ENCODE measurements at places on chromosomes 2 and 18.
A peak's percentile ranks its signal among the peaks of the same experiment; 100 is the strongest.

- DNase-seq, result no peak
These were observed 13.1 kb downstream of the PASK start for GRCh38 chr2:241136191-241136590.

DNA sequence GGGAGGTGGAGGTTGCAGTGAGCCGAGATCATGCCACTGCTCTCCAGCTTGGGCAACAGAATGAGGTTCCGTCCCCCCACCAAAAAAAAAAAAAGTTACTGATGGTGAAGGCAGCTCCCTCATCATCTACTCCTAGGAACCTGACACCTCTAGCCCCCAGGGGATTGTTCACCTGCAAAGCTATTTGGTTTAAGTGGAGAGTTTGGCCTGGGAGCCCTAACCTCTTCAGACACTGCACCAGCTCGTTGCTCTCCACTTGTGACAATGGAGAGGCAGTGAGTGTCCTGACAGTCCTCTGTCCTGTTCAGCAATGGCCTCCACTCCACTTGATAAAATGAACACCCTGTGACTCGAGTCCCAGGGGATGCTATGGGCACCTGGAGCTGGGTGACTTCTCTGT lies 43.5 kb downstream of the ATP6V1C2 start:
- DNase-seq, result no peak

GRCh38 chr2:72937356-72937669 lies 20.0 kb downstream of the EMX1 start:
- no peak for DNase-seq

DNA sequence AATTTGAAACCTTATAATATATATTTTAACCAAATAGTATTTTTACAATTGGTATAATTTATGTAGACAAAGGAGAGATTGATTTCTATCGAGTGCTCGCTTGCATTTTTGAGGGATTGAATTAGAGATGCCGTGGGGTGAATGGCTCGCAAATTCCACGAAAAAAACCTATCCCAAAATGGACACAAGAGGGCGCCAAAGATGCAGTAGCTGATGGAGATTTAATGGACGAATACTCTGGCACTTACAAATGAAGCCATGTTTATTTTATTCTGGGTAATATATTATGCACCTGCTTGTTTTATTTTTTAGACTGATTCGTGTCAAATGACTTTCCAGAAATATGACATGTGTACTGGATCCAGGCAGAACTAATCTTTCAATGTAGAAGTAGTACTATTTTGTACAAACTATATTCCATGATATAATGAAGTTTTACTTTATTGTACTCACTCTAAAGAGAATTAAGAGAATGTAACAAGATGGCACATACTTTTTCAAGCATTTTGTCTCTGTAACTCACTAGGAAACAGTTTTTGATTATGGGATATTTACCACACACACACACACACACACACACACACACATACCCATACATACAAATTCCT lies 505.4 kb downstream of the PLCL1 start:
- peak; percentile 48 for DNase-seq

GRCh38 chr18:4807604-4808293 lies 352.6 kb upstream of the DLGAP1 start:
- DNase-seq, result no peak

GRCh38 chr2:180943275-180943674 lies 37.1 kb upstream of the UBE2E3 start:
- DNase-seq, result no peak

- no peak for DNase-seq
These were observed 96.2 kb downstream of the MEIS1 start for GRCh38 chr2:66531155-66531554.

DNA sequence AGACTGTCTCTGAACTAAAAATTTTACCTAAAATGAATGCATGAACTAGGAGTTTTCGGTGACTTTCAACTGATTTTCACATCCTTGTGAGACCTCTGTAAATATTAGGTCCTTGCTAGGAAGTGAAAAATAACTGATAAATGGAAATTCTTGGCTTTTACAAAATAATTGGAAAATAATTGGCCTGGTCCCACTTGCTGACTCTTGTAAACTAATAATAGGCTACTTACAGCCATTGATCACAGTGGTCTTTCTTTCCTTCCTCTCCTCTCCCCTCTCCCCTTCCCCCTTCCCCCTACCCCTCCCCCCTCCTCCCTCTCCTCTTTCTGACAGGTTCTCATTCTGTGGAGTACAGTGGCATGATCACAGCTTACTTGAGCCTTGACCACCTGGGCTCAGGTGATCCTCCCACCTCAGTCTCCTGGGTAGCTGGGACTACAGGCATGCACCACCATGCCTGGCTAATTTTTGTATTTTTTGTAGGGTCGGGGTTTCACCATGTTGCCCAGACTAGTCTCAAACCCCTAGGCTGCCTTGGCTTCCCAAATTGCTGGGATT lies 38.3 kb downstream of the UGP2 start:
- DNase-seq, result no peak

DNA sequence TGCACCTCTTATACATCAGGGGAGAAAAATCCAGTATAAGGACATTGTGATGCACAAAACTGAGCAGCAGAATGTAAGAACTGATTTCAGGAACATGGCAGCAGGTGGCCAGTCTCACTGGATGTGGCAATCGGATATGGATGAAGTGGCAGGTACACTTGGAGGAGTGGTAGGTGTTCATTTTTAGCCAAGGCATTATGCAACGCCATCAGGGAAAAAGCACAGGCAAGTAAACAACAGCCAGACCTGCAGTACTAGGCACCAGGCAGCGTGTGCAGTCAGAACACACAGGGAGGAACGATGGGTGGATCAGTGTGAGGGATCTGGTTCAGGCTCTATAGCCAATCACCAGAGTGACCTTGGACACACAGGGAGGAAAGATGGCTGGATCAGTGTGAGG lies 77.4 kb upstream of the GCFC2 start:
- DNase-seq, result no peak

Measured in memory B cell (primary cell).